ENCODE measurements at places on chromosomes 4 and X.

GRCh38 chrX:49186125-49187027 lies at the start of gene PRICKLE3:
PRICKLE3 (minus strand) TSS chrX:49186373; CDS start chrX:49186297, 76 bp downstream.
- peak; percentile 82 for DNase-seq

DNA sequence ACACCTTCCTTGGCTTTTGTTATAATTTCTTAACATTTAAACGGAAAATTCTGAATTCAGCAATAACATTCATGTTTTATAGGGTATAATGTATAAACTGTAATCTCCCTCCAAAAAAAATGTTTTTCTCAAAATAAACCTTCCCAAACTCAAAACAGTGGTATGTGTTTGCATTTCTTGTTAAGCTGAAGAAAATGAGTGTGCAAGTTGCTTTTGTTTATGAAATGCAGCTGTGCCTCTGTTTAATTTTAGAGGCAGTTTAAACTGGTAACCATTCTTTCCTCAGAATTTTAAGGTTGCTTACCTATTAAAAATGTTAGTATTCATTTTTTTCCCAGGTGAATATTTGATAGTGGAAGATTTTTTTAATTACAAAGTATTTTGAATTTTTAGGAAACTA lies 105.0 kb upstream of the ANKRD50 start:
- no peak for DNase-seq

- no peak for DNase-seq
Measured at GRCh38 chr4:35942092-35942491, 302.2 kb downstream of the ARAP2 start.

DNA sequence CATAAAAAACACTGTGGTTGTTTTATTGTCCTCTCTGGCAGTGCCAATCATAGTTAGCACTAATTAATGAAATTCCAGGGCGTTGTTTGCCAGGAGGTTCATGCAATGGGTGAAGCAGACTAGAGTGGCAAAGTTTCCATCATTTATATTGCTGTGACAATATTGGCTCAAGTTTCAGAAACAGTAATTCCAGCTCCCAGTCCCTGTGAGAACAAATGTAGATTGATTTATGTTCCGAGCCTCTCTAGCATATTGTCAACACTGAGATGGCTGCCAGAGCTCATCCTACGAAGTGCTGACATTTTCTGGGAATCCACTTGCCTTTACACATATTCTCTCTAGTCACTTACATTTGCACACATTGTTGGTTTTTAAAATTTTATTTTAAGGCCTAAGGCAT lies 440.0 kb upstream of the IGFBP7 start:
- DNase-seq: no peak

DNA sequence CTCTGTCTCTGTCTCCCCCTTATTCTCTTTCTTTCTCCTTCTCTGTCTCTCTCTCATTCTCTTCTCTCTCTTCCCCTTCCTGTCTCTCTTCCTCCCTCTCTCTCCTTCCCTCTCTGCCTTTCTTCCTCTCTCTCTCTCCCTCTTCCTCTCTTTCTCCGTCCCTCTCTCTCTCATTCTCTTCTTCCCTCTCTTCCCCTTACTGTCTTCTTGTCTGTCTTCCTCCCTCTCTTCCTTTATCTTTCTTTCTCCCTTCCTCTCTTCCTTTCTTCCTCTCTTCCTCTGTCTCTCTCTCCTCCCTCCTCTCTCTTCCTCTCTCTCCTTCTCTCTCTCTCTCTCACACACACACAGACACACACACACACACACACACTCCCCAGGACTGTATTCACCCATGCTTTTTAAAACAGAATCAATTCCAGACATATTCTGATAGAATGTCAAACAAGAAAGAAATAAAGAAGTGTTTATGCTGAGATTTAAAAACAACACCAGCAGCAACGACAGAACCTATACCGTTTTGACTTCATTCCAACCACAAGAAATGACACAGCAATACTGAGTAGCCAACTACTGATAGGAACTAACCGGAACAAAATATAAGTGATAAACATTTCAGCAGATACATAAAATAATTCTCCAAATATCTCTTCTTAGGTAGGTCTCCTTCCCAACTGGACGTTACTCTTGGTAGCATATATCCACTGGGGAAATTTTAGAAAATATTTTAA lies 296.7 kb downstream of the ASMT start:
- no peak for DNase-seq

GRCh38 chr4:157143369-157143768 lies 67.4 kb downstream of the GLRB start:
- DNase-seq: no peak

GRCh38 chrX:650324-650723 lies 19.7 kb downstream of the SHOX start:
- DNase-seq: peak; percentile 3

DNA sequence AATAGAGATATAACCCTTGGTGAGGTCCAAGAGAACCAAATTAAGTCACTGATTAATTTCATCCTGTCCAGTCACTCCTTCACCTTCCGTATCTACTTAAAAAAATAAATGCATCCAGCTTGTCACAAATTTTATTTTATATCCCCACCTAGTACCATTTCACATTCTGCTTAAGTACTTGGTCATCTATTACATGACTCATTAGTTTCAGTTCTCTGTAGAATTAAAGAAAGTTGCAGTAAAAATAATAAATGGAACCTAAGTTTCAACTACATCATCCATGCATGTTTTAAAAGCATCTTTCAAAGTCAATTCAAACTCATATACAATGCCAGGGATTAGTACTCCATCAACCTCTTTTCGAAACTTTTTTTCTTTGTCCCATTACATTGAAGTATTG lies 130.2 kb downstream of the SH2D1A start:
- DNase-seq: no peak

DNA sequence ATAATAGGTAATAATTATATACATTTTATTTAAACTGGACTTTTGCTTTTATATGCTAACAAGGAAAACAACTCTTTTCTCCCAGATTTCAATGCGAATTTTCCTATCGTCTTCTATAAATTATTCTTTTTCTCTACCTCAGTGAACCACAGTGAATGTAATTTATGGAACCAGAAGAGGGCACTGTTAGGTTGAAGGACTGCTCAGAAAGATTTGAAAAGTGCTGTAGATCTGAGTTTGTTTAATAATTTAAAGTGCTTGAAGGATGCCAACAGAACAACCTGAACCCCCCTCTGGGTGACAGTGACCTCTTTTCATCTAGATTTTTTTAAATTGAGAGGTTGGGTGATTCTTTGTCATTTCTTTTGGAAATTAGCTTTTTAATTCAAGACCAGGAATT lies 54.9 kb downstream of the PHOX2B start:
- no peak for DNase-seq

DNA sequence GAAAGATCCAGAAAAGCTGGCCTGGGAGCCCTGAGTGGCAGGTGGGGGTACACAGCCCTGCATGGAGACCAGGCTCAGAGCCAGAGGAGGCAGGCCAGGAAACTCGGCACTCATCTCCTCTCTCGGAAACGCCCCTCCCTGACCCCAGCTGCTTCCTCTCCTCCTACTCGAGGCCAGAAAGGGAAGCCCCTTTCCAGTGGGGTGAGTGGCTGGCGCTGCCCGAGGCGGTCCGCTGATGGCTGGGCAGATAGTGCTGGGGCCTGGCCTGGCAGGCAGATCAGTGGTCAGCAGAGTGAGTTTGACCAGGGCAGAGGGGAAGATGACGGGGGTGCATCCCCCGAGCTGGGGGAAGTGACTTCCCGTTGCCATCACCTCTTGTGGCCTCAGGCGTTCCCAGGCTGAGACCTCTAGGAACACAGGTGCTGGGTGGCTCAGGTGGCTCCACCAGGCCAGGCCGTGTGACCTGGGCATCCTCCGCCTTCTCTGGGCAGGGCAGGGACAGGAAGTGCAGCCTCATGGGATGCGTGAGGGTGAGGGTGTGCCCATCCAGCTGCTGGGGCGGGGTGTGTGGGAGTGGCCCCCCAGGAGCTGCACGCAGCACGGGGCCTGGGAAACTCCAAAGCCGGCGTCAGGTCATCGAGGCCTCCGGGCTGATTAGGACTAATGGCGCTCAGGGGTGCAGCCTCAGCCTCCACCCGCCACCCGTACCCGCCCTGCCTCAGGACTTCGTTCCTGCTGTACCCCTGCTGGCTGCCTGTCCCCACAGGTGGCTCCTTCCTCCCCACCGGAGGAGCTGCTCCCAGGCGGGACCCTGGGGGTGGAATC lies 5.7 kb downstream of the SH3BP2 start:
- DNase-seq: peak; percentile 74

GRCh38 chr4:182880387-182881356 lies 36.5 kb downstream of the DCTD start:
- DNase-seq: no peak

DNA sequence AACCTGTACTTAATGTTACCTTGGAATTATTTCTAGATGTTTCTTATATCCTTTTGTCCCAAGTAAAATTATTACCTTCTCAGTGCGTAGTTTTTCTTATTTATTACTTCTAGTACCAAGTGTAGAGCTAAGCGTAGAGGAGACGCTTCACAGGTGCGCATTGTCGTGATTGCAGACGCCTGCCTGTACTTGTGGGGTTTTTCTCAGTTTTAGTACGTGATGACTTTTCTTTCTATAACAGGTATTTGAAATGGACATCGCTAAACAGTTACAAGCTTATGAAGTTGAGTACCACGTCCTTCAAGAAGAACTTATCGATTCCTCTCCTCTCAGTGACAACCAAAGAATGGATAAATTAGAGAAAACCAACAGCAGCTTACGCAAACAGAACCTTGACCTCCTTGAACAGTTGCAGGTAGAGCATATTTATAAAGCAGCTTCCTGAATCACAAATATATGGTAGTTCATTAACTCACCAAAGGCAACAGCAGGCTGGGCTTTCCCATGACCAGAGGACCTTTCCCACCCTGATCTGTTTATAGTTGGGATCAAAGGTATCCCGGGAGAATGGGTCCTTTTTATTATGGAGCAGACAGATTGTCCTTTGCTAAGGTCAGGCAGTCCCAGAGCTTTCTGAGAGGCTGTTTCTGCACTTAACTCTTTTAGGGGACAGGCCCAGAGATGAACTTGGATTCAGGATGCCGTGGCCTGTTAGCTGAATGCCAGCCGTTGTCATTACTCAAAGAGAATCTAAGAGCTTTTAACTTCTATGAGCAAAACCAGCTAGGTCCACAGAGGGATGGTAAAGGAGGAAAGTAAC lies 172.9 kb downstream of the PTTG2 start:
- no peak for DNase-seq

GRCh38 chrX:12843668-12844279 lies 23.1 kb upstream of the TLR7 start:
- DNase-seq: no peak

DNA sequence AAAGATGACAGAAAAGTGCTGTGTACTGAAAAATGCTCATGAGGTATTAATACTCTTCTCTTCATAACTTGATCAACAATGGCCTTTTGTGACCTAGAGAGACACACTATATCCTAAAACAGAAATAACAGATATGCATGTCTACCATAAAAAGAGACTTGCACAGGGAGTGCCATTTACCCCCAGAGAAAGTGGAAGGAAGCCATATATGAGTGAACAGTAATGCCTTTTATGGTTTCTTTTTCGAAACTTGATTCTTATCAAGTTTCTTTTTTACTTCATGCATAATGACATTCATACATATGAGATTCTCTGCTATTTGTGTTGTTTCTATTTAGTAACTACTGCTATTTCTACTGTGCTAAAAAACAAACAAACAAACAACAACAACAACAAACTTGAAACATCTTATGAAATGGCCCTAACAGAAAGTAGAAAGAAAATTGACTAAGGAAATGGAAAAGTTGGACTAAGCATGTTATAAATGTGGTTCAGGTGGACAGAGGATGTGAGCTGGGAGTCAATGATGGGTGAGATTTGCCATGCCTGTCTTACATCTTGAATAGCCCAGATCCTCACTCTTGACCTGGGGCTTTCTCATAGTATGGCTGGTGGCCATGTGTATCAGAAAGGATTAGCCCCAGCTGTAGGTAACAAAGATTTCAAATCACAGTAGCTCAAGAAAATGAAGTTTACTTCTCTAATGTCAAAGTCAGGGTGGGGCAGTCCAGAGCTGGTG lies 43.8 kb downstream of the GEMIN8 start:
- no peak for DNase-seq

DNA sequence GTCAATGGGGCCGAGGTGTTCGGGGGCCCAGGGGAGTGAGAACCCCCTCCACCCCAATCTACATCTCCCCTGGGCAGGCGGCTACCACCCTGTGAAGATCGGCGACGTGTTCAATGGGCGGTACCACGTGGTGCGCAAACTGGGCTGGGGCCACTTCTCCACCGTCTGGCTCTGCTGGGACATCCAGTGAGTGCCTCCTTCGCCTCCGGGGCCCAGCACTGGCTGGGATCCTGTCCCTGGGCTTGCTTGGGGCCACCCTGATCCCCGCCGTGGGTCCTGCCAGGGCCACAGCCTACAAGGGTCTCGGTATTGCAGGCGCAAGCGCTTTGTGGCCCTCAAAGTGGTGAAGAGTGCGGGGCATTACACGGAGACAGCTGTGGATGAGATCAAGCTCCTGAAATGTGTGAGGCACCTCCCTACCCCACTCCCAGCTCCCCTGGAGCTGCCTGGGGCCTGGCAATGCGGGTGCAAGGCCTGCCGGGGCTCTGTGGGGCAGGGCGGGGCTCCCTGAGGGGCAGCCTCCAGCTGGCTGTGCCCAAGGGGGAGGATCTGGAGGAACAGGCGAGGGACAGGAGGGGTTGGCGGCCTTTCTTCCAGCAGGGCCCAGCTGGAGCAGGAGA lies 697 bp downstream of the SRPK3 start:
- no peak for DNase-seq

DNA sequence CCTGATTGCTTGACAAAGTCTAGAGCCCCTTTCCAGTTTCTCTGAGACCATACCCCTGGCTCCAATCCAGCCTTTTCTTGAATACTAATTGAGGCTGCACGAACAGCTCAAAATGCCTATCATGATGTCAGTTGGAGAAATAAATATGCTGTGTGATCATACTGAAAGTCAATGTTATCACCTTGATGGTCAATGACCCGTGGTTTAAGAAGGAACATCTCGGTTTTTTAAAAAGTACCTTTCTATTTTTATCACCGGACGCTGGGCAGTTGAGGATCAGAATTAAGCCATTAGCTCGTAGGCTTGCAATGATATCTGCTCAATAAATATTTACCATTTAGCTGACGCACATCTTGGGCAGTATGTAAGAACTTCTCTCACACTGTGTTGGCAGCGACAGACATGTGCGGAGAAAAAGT lies 852 bp upstream of the WDR44 start:
- DNase-seq: no peak

DNA sequence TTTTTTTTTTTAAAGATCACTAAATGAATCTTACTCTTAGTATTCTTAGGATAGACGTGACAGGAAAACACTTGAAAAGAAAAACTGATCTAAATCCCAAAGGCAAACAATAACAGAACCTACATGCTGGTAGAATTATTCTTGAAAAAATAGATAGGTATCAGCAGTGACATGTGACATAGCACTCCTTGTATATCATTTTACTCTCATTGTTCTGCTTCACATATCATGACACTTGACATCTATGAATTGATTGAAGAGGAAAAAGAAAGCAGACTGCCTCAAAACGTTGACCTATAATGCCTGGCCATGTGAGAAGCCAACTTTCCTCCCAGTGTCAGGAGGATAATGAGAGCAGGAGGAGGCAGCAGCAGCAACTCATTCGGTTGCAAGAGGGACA lies 555.2 kb downstream of the GABRG1 start:
- DNase-seq: no peak

- DNase-seq: no peak
Measured at GRCh38 chrX:45506149-45506730, 305.6 kb upstream of the DIPK2B start.

GRCh38 chr4:158787709-158788475 lies 19.1 kb downstream of the FNIP2 start:
- DNase-seq: no peak

Measured in tibial artery (tissue), 4 donors.